Activated naive CD4-positive, alpha-beta T cell treated with anti-CD3 and anti-CD28 coated beads, Interleukin-2, amount 50 U/mL, for 72 hours (primary cell): ENCODE measurements at places on chromosomes 6 and 20. TPM values are rescaled to one million over a fixed set of nuclear protein-coding genes. Genes with fewer than 3 reads are reported as not detected.

The SRSF12 gene
- 0.53 TPM for total RNA-seq

The LHFPL5 gene
- total RNA-seq = not detected

The PRL gene
- not detected for total RNA-seq

The MCCD1 gene
- total RNA-seq = not detected

The GNMT gene
- 0.54 TPM for total RNA-seq

The PHACTR3 gene
- total RNA-seq = not detected

The UTRN gene
- total RNA-seq = 63.4 TPM

The DEFB129 gene
- not detected for total RNA-seq

The PRPH2 gene
- not detected for total RNA-seq

The SNAP91 gene
- total RNA-seq = not detected

The SEC63 gene
- total RNA-seq = 97.4 TPM

The MOXD1 gene
- total RNA-seq = not detected

The SLC22A2 gene
- total RNA-seq = not detected

The CNBD2 gene
- 8.6 TPM for total RNA-seq

The NEDD9 gene
- 24.4 TPM for total RNA-seq

The COL9A1 gene
- not detected for total RNA-seq

The KIAA1755 gene
- not detected for total RNA-seq

The RAB32 gene
- total RNA-seq = 0.50 TPM

The LST1 gene
- 21.6 TPM for total RNA-seq

The FAM83C gene
- total RNA-seq = not detected

The TBC1D20 gene
- 23.9 TPM for total RNA-seq

The BPI gene
- total RNA-seq = not detected

The BPIFB2 gene
- not detected for total RNA-seq

The NT5E gene
- 0.93 TPM for total RNA-seq

The FAM210B gene
- 5.8 TPM for total RNA-seq

The B3GAT2 gene
- not detected for total RNA-seq

The CGAS gene
- total RNA-seq = 34.6 TPM

The DEF6 gene
- 107 TPM for total RNA-seq
